ENCODE measurements at places on chromosomes 12 and 14. TPM values are rescaled to one million over a fixed set of nuclear protein-coding genes. Genes with fewer than 3 reads are reported as not detected.

DNA sequence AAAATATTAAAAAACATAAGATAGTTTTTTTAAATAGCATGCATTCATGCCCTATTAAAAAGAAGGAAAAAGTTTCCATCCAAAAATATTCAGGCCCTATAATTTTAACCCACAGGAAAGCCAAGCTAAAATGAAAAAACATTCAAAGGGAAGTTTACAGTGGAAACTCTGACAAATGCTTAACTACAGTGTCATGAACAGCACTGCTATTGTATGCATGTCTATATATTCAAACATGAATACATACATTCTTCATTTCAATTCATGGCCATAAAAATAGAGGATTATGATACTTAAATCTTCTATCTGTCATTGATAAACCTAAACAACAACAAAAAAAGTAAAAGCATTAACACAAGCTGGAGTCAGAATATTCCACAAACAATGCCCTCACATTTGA lies 67.4 kb downstream of the PPP2R5E start:
- DNase-seq: no peak

GRCh38 chr14:99506276-99506675 lies 25.1 kb downstream of the CCNK start:
- DNase-seq: no peak

DNA sequence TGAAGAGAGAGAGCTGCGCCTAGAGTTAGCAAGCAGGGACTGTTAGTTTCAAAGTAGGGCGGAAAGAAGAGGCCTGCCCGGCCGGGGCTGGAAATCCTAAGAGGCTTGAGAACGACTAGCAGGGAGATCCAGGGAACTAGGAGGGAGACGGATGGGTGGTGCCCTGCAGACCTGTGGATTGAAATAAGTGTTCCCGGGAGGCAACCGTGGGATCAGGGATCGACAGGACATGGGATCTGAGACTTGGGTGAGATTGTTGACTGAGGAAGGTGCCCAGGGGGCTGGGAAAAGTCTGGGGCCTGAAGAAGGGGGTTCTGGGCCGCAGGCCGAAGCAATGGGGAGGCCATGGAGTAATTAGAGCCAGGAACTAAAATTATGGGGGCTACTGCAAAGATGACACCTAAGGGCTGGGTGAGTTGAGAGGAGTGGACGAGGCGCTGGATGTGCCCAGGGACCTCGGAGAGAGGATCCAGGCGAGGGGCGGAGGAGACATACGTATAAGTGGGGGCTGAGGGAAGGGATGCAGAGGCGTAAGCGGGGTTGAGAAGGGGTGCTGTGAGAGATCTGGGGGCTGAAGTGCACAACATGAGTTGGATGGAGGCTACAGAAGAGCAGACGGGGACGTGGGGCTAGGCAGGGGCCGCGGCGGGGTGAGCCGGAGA lies 635 bp downstream of the LTA4H start:
- peak; percentile 16 for DNase-seq

DNA sequence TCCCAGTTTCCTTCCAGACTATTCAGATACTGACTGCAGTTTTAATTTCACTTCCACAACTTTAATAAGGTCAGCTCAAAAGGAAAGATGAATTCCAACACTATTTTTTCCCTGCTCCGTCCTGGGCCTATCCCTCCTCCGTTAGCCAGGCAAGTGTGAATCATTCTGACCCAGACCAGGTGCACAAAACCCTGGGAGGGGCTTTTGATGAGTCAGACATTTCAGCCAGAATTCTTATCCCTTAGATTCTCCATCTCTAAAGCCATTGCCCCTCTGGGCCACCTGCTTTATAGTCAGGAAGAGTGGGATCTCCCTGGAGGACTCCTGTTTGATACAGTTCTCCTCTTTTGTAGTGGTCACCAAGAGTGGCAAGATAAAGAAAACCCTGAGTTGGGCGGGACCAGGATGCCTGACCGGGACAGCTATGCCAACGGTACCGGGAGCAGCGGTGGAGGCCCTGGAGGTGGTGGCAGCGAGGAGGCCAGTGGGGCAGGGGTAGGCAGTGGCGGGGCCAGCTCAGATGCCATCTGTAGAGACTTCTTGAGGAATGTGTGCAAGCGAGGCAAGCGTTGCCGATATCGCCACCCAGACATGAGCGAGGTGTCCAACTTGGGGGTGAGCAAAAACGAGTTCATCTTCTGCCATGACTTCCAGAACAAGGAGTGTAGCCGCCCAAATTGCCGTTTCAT lies 2.2 kb downstream of the ZC3H10 start:
- DNase-seq: peak; percentile 38

DNA sequence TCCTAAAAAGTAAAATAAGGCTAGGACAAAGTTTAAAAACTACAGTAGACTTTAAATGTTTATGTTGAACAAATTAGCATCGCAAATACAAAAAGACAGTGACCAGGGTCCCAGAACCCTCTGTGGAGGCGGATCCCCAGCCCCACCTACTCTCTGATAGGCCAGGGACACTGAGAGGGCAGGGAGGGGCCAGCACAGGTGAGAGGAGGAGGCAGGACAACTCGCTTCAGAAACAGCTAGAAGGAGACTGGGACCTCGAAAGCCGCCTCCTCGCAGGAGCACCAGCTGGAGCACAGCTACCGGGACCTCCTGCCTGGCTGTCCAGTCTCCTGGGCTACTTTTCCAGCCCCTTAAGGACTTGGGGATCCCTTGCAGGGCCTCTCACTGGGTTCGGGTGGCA lies 992 bp downstream of the DNAH10 start:
- no peak for DNase-seq

GRCh38 chr12:64912516-64913255 lies 88.2 kb downstream of the TBC1D30 start:
- peak; percentile 25 for DNase-seq

Gene FAIM2
- total RNA-seq: 0.10 TPM

Gene DCAF11
- 27.1 TPM for total RNA-seq

Gene P2RX2
- not detected for total RNA-seq

Gene CHGA
- not detected for total RNA-seq

Gene ASPG
- not detected for total RNA-seq

Gene HOXC13
- total RNA-seq: not detected
